ENCODE measurements at places on chromosomes 1 and 21.

- DNase-seq, result no peak
Observed at GRCh38 chr1:57959531-57960241, 535.8 kb upstream of the DAB1 start.

- DNase-seq, result no peak
Observed at GRCh38 chr1:181137217-181137743, 48.8 kb downstream of the IER5 start.

DNA sequence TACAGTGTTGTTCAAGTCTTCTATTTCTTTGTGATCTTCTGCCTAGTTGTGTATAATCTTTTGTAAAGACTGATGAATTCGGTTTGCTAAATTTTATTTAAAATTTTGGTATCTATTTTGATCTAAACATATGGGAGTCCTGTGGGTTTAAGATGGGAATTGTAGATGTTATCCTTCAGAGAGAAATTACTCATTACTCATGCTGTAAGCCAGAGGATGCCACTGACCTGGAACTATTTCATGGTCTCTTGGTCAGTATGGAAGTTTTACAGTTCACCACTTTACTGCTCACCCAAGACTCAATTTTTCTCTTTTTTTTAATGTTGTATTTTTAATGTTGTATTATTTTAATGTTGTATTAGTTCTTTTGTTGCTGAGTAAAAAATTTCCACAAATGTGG is 138.6 kb upstream of the B3GALT2 start:
- DNase-seq, result no peak

DNA sequence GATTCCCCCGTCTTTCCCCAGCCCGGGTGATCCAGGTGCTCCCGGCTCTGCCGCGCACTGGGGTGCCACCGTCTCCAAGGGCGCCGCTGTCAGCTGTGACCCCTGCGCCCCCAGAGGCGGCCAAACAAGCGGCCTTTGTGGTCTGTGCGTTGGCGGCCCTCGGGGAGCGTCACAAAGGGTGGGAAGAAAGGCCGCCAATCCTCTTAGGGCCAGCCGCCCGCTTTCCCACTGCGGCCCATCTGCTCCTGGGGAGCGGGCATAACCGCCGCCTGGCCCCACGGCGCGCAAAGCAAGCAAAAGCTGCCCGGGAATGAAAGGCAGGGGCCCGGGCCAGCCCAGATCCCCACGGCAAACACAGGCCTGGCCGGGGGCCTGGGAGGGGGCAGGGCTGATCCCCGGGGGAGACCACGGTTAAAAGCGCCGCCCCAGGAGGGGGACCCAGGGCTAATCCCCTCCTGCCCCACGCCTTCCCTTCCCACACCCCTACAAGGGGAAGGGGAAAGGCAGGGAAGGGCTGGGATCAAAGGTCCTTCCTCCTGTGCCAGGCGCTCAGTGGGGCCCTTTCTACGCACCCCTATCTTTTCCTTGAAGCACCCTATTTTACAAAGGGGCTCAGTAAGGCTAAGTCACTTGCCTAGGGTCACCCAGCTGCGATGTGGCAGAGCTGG is 24.0 kb downstream of the C1QB start:
- DNase-seq, result no peak

- DNase-seq, result no peak
Observed at GRCh38 chr1:113662101-113662500, 97.2 kb downstream of the PHTF1 start.

GRCh38 chr1:39082010-39082799 is 56.1 kb downstream of the NDUFS5 start:
- no peak for DNase-seq

GRCh38 chr1:1322418-1322817 is 2.0 kb downstream of the INTS11 start:
- no peak for DNase-seq

DNA sequence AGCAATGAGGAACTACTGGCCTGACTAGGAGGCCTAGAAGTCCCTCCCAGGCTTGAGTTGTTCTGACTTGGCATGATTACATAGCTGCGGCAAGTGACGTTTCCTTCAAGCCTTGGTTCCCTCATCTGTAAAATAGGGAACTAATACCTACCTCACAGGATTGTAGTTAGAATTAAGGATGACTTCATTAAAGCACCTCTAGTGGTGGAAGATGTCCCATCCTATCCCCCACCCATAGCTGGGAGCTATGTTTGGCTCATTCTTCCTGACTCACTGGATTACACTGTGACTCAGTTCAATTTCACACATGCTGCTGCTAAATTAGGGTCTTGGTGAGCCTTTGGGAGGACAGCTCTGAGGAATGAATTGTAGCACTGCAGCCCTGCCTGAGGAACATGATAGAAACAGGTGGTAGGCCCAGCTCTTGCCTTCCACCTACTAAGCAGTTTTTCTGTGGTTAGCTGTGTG is 6.0 kb upstream of the SHISA4 start:
- DNase-seq, result peak; percentile 67

DNA sequence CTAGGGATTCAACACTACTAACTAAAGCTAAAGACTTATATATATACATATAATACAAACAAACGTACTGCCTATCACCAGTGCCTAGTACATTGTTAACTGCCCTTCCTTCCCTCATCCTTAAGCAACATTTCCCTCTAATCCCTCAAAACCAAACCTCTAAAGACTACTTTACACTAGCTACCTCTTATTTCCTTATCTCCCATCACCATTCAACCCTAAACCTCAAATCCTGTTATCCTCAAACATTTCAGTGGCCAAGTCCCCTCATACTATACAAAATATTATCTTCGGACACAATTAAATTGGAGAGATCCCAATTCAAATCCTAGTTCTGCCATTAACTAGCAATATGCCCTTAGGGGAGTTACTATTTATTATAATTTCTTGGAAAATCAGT is 3.7 kb downstream of the SCAF4 start:
- DNase-seq, result no peak

DNA sequence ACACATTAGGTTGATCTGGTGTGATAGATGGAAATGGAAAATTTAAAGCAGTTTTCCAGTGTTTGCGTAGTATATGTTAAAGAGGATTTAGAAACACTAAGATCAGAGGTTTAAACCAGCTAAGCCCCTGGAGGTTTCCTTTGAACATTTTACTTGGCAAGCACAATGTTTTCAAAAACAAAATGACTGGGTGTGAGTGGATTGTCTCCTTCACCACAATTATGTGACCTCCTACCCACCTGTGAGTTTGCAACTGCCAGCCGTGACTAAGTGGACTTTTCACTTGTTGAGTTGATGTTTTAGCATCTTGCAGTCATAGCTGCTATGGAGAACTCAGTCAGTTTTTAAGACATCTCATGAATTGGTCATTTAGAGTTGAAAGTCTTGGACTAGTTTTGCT is 4.7 kb downstream of the CCDC190 start:
- no peak for DNase-seq

GRCh38 chr21:46128106-46128932 is 27.1 kb downstream of the FTCD start:
- no peak for DNase-seq

DNA sequence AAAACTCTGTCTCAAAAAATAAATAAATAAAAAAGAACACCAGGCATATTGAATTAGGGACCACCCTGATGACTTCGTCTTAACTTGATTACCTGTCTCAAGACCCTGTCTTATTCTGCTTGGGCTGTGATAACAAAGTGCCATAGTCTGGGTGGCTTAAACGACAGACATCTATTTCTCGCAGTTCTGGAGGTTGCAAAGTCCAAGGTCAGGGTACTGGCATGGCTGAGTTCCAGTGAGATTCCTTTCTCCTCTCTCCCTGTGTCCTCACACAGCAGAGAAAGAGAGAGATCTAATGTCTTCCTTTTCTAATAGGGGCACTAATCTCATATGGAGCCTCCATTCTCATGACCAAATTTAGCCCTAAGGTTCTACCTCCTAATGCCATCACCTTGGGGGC is 145.6 kb downstream of the HUNK start:
- DNase-seq, result no peak
